ENCODE measurements at places on chromosomes 13 and 19. TPM values are rescaled to one million over a fixed set of nuclear protein-coding genes. Genes with fewer than 3 reads are reported as not detected.
A peak's percentile ranks its signal among the peaks of the same experiment; 100 is the strongest.

GRCh38 chr19:28966737-28967399 is 246.1 kb downstream of the UQCRFS1 start:
- DNase-seq, result no peak

DNA sequence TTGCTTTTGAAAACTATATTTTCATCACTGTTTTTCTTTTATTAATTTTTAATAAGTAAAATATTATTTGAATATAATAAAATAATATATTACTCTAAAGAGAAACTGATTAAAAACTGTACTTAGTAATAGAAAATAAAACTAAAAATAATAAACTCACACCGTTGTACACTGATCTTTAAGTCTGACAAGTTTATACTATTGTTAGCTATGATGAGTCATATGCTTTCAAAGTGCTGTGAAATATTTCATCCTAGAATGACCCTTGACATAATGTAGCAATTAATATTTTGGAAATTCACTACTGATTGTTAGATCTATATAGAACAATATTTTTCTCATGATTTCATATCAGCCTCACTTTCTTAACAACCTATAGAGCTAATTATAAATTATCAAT is 1040.6 kb upstream of the SPRY2 start:
- DNase-seq, result no peak

The ATCAY gene
- 1.3 TPM for total RNA-seq

DNA sequence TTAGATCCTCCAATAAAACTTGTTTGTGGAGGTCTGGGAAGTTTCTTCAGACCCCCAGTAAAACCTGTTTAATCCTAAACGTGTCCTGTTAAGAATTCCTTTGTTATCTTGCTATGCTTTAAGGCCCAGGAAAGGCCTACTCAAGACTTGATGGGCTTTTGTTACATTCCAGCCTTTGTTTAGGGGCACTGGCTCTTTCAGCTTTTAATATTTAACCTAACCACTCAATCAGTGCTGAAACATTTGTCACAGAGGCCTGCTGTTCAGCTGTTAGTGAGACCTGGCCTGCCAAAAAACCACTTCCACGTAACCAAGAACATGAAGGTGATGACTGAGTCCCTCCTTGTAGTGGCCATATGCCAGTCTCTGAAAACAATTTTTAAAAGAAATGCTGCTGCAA is 41.7 kb downstream of the PCDH17 start:
- no peak for DNase-seq

GRCh38 chr13:79282976-79283375 is 123.1 kb downstream of the RBM26 start:
- no peak for DNase-seq

The TMIGD2 gene
- total RNA-seq, result 0.48 TPM

DNA sequence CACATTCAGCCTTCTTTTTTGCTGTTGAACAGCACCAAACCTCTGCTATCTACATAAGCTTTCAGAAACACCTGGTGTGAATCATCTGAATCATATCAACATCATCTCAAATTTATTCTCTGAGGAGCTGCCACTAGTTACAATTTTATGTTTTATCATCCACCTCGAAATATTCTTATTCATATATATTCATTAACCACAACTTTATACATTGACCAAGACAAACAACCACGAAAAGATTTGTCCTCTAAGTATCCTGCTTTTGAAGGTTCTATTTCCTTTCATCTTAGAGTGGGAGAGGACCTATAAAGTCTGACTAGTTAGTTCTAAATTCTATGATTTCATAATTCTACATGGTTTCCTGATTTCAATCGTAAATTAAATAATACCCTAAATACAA is 18.9 kb downstream of the ESD start:
- DNase-seq, result no peak

The CEACAM4 gene
- not detected for total RNA-seq

The PINLYP gene
- total RNA-seq, result 11.4 TPM

DNA sequence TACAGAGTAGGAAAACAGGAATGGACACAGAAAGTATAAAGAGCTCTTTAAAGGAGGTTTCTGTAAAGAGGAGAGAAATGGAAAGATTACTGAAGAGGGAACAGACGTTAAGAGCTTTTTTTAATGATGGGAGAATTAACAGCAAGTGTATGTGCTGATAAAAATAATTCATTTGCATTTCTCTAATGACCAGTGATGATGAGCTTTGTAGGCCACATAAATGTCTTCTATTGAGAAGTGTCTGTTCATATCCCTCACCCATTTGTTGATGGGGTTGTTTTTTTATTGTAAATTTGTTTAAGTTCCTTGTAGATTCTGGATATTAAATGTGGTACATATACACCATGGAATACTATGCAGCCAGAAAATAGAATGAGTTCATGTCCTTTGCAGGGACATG is 40.0 kb downstream of the MYO16 start:
- no peak for DNase-seq

GRCh38 chr13:36531746-36532486 is 99.6 kb downstream of the CCNA1 start:
- no peak for DNase-seq

- peak; percentile 94 for DNase-seq
These were observed 8.6 kb downstream of the C19orf81 start for GRCh38 chr19:50657712-50658440.

DNA sequence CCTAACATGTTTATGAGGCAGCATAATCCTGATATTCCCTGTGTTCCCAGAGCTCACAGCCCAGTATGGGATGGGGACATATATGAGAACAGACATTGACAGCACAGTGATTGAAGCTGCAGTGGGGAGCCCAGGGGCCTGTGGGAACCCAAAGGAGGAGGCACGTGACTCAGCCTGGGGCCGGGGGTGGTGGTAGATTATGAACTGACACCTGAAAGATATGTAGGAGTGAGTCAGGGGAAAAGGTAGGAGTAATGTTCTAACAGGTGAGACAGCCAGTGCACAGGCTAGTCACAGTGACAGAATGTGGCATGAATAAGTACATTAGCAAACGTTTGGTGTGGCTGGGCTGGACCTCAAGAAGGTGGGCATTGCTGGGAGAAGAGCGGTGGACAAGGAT is 29.0 kb downstream of the CKM start:
- DNase-seq, result no peak

DNA sequence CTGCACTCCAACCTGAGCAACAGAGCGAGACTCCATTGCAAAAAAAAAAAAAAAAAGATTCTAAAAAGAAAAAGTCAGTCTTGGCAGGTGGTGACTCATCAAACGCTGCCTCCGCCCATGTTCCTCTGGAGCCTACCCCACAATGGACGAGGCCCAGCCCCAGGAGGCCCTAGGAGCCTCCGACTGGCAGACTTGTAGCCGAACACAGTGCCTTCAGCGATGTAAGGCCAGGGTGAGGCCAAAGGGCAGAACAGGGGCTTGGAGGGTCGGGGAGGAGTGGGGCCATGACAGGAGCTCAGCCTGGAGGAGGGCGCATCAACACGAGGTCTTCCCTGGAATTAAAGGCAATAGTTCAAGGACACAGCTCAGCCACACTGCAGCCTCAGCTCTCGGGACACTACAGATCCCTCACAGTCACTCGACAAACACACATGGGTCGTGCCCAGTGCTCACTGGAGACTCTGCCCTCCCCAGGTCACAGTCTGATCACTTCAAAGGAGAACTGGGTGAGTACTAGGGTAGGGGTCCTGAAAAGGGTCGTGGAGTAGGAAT is 5.1 kb downstream of the USE1 start:
- no peak for DNase-seq

The DCT gene
- 0.21 TPM for total RNA-seq

- no peak for DNase-seq
These were observed 871 bp upstream of the CCER2 start for GRCh38 chr19:38912600-38913514.

DNA sequence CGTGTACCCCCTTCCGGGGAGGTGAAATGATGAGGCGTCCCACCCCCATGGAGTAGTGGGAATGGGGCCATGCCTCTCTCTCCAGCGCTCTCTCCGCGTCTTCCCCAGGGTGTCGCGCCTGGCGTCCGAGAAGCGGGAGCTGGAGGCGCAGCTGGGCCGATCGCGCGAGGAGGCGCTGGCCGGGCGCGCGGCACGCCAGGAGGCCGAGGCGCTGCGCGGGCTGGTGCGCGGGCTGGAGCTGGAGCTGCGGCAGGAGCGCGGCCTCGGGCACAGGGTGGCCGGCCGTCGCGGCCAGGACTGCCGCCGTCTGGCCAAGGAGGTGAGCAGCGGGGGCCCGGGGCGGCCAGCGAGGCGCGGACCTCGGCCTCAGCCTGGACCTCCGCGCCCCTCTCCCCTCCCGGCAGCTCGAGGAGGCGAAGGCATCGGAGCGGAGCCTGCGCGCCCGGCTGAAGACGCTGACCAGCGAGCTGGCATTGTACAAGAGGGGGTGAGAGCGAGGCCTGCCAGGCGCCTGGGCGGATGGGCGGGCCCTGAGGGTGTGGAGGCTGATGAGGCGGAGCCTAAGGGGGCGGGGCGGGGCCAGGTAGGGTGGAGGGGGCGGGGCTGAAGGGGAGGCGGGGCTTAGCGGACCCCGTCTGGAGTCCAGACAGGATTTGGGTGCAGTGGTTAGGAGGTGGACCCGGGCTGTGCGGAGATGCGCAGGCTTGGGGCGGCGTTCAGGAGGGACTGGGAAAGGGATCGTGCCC is 7.7 kb downstream of the PGLYRP1 start:
- no peak for DNase-seq

All from urinary bladder (tissue), 4 donors.